Spleen (tissue), 13 donors: ENCODE measurements at places on chromosomes 6 and 20. TPM values are rescaled to one million over a fixed set of nuclear protein-coding genes. Genes with fewer than 3 reads are reported as not detected.

HLA-DQB1 gene
- total RNA-seq, result 271 TPM

BPIFB2 gene
- not detected for total RNA-seq

TNFRSF21 gene
- 34.9 TPM for total RNA-seq

SPATA25 gene
- total RNA-seq, result 2.9 TPM

CLPSL2 gene
- total RNA-seq, result not detected

VGLL2 gene
- total RNA-seq, result not detected

TSPO2 gene
- total RNA-seq, result not detected

RIPPLY2 gene
- not detected for total RNA-seq

COL12A1 gene
- total RNA-seq, result 23.7 TPM

ZNF451 gene
- 93.2 TPM for total RNA-seq

LST1 gene
- total RNA-seq, result 139 TPM

DEF6 gene
- 58.3 TPM for total RNA-seq

TCP11 gene
- total RNA-seq, result not detected

IPCEF1 gene
- total RNA-seq, result 28.3 TPM

LY6G6D gene
- not detected for total RNA-seq

B4GALT5 gene
- 63.4 TPM for total RNA-seq

FGD2 gene
- total RNA-seq, result 326 TPM

DEFB124 gene
- not detected for total RNA-seq

REPS1 gene
- 64.9 TPM for total RNA-seq

DDR1 gene
- 23.8 TPM for total RNA-seq

TCF15 gene
- not detected for total RNA-seq

RSPH4A gene
- total RNA-seq, result 0.63 TPM

FKBP1A gene
- total RNA-seq, result 260 TPM

OOEP gene
- total RNA-seq, result not detected

MPC1 gene
- 36.5 TPM for total RNA-seq

PFDN4 gene
- 20.4 TPM for total RNA-seq

LHFPL5 gene
- total RNA-seq, result not detected

RAD21L1 gene
- not detected for total RNA-seq

VIP gene
- 1.6 TPM for total RNA-seq

RGS17 gene
- total RNA-seq, result 0.07 TPM

CD164 gene
- 179 TPM for total RNA-seq

NKX2-4 gene
- not detected for total RNA-seq

CCM2L gene
- 138 TPM for total RNA-seq
